ENCODE measurements at places on chromosomes 16 and 17.

DNA sequence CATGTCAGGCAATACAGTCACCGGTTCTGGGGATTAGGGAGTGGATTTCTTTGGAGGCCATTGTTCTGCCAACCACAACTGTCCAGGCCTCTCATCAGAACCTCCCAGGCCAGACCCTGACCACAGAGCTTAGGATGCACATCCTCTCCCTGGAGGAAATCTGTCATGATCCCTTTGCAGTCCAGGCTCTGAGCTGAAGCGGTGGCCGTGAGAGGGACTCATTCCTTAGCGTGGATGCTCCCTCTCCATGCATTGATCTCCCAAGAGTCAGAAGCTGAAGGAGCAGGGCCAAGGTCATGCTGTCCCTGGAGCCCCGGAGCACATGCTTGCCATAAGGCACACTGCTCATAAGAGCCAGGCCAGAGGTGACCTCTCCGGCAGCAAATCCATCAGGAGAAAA is 181.4 kb downstream of the COPRS start:
- DNase-seq = no peak

GRCh38 chr17:57606111-57606875 is 138.8 kb downstream of the CCDC182 start:
- DNase-seq = no peak

- DNase-seq = no peak
These were observed 15.5 kb downstream of the TK2 start for GRCh38 chr16:66534376-66534799.

GRCh38 chr17:17170346-17170985 is 35.7 kb downstream of the PLD6 start:
- no peak for DNase-seq

- no peak for DNase-seq
These were observed 25.4 kb upstream of the ARHGAP17 start for GRCh38 chr16:25040543-25040942.

- no peak for DNase-seq
These were observed 102.2 kb upstream of the LHX1 start for GRCh38 chr17:36835036-36835435.

- DNase-seq = no peak
These were observed 951 bp downstream of the RPL19 start for GRCh38 chr17:39200957-39201510.

DNA sequence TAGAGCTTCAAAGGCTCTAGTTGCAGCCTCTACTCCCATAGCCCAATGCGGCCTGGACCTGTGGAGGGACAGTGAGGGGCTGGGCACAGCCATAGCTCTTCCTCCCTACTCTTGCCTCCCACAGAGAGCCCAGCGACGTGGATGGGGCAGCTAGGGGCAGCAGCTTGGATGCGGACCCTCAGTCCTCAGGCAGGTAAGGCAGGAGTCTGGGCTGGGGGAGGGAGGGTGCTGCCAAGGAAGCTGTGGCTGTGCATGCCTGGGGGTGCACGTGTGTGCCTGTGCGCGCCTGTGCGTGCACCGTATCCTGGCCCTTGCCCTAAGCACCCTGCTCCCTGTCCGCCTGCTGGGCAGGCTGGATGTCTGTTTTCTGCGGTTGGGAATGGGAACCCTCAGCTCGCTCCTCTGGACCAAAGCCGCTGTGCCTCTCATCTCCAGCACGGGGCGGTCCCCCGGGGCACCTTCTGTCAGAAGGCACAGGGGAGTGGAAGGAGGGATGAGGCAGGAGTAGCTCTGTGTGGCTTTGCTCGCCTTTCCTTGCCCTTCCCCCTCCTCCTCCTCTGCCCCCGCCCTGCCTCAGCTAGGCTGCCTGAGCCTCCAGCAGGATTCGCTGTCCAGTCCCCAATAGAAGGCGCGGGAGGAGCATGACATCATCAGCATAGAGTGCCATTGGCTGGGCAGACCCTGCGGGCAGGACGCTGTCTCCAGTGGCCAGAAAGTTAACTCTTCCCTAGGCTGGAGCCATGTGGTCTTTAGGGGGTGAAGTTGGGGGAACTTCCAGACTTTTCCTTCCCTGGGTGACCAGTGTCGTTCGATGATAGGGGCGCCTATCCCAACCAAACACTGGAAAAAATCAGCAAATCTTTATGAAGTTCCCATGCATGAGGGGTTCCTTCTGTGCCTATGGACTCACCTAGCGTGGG is 797 bp downstream of the PRCD start:
- DNase-seq = peak; percentile 94

DNA sequence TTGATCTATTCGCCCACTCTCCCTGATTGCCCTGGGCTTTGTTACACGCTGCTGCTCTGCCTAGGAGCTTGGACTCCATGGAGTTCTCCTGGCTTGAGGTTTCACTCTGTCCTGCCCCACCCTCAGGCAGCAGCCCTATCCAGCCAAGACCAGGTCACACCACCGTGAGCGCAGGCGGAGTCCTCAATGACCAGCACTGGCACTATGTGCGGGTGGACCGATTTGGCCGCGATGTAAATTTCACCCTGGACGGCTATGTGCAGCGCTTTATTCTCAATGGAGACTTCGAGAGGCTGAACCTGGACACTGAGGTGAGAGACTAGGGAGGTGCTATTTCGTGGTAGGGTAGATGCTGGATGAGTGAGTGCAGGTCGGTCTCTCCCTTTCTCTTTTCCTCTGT is 3.5 kb downstream of the CNTNAP1 start:
- no peak for DNase-seq

DNA sequence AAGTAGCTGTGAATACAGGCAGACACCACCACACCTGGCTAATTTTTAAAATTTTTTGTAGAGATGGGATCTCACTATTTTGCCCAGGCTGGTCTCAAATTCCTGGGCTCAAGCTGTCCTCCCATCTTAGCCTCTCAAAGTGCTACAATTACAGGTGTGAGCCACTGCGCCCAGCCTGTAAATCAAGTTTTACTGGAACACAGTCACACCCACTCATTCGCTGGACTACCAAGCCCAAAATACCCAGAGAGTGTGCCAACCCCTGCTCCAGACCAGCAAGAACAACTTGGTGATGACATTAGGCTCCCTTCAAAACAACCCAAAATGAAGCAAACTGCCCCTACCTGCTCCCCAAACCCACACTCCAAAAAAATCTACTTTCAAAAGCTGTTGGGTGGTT is 36.0 kb downstream of the TVP23A start:
- DNase-seq = no peak

Data from C1 segment of cervical spinal cord (tissue), 14 donors.